Upper lobe of right lung (tissue), 1 donor: ENCODE measurements at places on chromosomes 2 and 18. TPM values are rescaled to one million over a fixed set of nuclear protein-coding genes. Genes with fewer than 3 reads are reported as not detected.

GRCh38 chr18:77376043-77376732 lies 126.5 kb downstream of the GALR1 start:
- H3K4me3 ChIP-seq, result no peak overlapping the region
- no peaks in the 10 kb centered on the region for H3K36me3 ChIP-seq
- no peak for DNase-seq

GRCh38 chr2:127901339-127902056 lies 15.7 kb upstream of the AMMECR1L start:
- peaks cover 2% of the 10 kb centered on the region for H3K27me3 ChIP-seq
- H3K27ac ChIP-seq, result no peak overlapping the region
- H3K4me3 ChIP-seq, result no peak overlapping the region
- no peak for DNase-seq
- peaks cover 5% of the 10 kb centered on the region for H3K4me1 ChIP-seq

DNA sequence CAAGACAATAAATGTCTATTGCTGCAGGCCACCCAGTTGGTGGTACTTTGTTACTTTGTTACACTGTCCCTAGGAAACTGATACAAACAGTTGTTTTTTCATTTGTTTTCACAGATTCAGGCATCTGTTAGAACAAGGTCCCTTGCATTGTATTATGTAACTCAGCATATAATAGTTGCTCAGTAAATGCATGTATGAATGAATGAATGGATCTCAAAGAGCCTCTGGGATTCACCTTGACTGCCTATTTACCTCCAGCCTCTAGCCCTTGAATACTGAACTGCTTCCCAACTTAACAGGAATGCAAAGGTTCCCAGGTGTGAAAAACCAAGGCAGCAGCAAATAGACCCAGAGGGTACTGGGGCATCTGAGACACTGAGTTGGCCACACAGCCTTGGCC lies 27.4 kb upstream of the NEB start:
- no peaks in the 10 kb centered on the region for H3K27me3 ChIP-seq
- H3K27ac ChIP-seq, result no peak overlapping the region
- no peak for DNase-seq
- no peaks in the 10 kb centered on the region for H3K36me3 ChIP-seq
- H3K4me3 ChIP-seq, result no peak overlapping the region

DNA sequence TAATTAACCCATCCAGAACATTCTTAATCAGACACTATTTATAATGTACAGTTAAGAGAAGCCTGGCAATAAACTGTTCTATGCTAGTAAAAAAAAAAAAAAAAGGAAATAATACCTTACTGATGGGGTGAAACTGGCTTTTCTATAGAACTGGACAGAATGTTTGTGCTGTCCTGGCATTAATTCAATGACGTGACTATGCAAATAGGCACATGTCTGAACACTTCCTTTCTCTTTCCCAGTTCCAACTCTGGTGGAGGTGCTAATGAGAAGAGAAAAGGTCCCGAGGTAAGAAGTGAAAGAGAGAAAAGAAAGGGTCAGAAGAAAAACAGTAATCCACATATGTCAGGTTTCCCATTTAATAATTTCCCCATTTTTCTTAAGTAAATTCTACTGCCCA lies 508.4 kb downstream of the ZEB2 start:
- H3K4me3 ChIP-seq, result no peak overlapping the region
- H3K4me1 ChIP-seq, result no peaks in the 10 kb centered on the region
- no peak for DNase-seq
- H3K27me3 ChIP-seq, result no peaks in the 10 kb centered on the region
- H3K27ac ChIP-seq, result no peak overlapping the region

GRCh38 chr2:218125626-218126080 lies at the start of gene CXCR2:
CXCR2 (plus strand) TSS chr2:218126028; CDS start chr2:218134802, 8,774 bp downstream.
- no peaks in the 10 kb centered on the region for H3K36me3 ChIP-seq
- peaks cover 15% of the 10 kb centered on the region for H3K4me1 ChIP-seq
- H3K27me3 ChIP-seq, result no peaks in the 10 kb centered on the region

The CD8B gene
- total RNA-seq, result 2.1 TPM

The ALMS1 gene
- total RNA-seq, result 22.1 TPM
